ENCODE measurements at places on chromosomes 5 and 9. TPM values are rescaled to one million over a fixed set of nuclear protein-coding genes. Genes with fewer than 3 reads are reported as not detected.

The FBXL7 gene
- total RNA-seq = 1.1 TPM

The TGFBI gene
- 1,737 TPM for total RNA-seq

The C1QTNF2 gene
- total RNA-seq = 0.04 TPM

The DDX31 gene
- total RNA-seq = 23.4 TPM

The PCDHGC4 gene
- total RNA-seq = not detected

The ANXA1 gene
- 1,167 TPM for total RNA-seq

The GABRA1 gene
- not detected for total RNA-seq

The ARHGEF39 gene
- total RNA-seq = 18.8 TPM

The ZNF189 gene
- 8.2 TPM for total RNA-seq

The PTPDC1 gene
- total RNA-seq = 4.5 TPM

The GLDC gene
- total RNA-seq = 10.7 TPM

The LRRTM2 gene
- not detected for total RNA-seq

The GPR150 gene
- 0.07 TPM for total RNA-seq

The CAVIN4 gene
- total RNA-seq = 0.32 TPM

The PROP1 gene
- total RNA-seq = 0.12 TPM

The NACC2 gene
- total RNA-seq = 38.1 TPM

The TAF11L13 gene
- total RNA-seq = not detected

The LMNB1 gene
- total RNA-seq = 53.6 TPM

The BAAT gene
- 0.31 TPM for total RNA-seq

The SPATA31C2 gene
- total RNA-seq = not detected

The SOX30 gene
- not detected for total RNA-seq

The PTGES2 gene
- total RNA-seq = 99.8 TPM

Measured in A549 treated with AZD2906 at 1 μM for 4 hours (cell line).